ENCODE measurements at places on chromosomes 4 and X.

GRCh38 chr4:25182937-25183336, 22.7 kb upstream of the SEPSECS start:
- DNase-seq = no peak

DNA sequence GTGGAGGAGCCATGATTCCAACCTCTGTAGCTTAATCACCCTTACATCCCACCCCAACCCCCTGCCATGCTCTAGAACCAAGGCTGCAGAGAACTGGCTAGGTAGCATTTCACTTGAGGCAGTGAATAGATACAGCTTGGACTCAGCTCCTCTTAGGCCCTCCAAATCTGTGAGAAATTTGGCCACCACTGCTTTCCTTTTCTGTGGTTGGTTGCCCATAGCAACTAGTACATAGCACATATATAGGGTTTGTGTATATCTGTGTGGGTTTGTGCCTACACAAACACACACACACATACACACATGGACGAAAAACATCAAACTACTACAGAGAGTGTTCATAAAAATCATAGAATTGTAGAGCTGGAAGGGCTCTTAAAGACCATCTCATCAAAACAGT, 52.0 kb upstream of the CCDC160 start:
- no peak for DNase-seq

DNA sequence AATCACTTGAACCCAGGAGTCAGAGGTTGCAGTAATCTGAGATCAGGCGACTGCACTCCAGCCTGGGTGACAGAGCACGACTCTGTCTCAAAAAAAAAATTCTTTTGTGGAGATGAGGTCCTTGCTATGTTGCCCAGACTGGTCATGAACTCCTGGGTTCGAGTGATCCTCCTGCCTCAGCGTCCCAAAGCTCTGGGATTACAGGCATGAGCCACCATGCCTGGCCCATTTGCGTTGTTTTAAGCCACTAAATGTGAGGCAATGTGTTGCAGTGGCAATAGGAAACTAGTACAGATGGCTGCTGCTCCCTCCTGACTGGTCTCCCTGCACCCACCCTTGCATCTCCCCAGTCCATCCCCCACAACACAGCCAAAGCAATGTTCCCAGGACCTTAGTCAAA, 40.0 kb upstream of the APLN start:
- DNase-seq = no peak

DNA sequence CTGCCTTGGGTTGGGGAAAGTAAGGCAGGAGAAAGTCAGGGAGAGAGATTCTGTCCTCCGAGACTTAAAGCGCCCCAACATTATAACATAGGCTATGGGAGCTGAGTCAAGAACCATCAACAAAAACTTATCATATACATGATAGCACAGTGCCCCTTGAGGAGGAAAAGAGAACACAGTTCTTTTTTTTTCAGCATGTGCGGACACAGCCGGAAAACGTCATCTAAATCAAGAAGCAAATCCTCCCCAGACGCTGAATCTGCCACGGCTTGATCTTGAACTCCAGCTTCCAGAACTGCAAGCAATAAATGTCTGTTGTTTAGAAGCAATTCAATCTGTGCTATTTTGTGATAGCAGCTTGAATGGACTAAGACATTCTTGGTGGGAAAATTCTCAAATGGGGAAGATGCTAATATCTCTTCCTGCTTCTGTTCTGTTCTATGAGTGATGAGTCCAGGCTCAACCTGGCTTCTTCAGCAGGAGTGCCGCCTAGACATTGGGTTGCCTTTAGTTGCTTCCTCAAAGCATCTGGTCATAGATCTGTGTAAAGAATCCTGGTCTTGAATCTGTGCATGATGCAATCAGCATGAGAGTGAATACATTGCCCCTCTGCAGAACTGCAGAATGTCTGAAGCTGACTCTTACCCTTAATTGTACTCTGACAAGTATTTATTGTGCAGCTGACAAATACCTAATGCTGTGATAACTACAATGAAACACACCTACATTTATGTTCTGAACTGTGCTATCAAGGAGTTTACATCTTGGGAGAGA, 549.8 kb upstream of the PRKX start:
- DNase-seq = no peak

DNA sequence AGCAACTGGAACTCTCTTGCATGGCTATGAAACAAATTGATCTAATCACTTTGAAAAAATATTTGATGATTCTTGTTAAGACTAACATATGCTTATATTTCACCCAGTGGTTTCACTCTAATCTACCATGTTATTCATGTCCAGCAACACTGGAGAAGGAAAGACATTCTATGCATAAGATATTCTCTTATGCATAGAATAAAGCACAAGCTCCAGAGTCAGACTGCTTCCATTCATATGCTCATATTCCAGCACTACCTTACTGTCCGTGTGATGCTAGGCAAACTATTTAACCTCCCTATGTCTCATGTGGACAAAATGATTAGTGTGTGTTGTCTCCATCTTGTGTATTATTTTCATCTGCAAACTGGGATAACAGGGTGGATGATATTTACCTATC, 124.1 kb downstream of the RNF150 start:
- DNase-seq = no peak

GRCh38 chrX:132034648-132035047, 11.5 kb downstream of the STK26 start:
- no peak for DNase-seq

GRCh38 chrX:30702736-30703135, 49.5 kb downstream of the GK start:
- DNase-seq = no peak

GRCh38 chr4:81081156-81081555, 50.6 kb downstream of the BMP3 start:
- no peak for DNase-seq

GRCh38 chr4:80081566-80081965, 8.5 kb upstream of the ANTXR2 start:
- no peak for DNase-seq

DNA sequence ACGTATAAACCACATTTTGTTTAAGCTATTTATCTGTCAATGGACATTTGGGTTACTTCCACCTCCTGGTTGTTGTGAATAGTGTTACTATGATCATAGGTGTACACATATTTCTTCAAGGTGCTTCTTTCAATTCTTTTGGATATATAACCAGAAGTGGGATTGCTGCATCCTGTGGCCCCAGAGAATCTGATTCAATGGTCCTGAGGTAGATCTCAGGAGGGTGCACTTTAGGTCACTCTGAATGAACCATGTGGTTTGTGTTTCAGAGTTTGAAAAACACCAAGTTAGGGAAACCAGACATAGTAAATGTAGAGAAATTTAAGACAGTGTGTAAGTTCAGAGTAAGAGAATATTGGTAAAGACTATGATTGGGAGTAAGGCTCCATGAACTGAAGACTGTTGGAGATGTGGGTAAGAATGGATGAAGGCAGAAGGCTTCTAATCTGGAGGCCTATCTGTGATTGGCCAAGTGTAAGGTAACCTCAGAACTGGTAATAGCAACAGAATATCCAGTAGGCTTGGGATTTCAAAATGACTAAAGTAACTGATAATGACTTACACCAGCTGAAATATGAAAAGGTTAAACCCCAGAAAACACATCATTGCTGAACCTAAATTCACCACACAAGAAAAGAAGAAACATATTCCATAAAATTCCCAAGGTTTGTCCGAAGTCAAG, 236.9 kb downstream of the CAMK2D start:
- no peak for DNase-seq

DNA sequence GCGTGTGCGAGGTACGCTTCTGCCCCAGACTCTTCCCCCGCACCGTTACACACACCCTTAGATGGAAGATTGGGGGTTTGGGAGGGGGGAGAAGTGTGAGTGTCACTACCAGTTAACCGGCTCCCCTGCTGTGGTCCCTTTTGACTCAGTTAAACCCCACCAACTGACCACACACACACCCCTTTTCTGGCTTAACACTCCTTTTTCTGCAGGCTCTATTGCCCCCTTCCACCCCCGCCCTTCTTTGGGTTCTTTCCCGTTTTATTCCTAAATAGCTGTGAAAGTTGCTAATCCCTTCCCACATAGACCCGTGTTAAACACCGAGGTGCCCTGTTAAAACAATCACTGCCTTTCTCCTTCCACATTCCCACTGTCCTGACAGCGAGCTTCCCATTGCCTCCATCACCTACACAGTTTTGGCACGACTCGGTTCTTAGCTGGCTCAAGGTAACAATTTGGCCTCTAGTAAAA, 3.7 kb upstream of the NR3C2 start:
- no peak for DNase-seq

GRCh38 chr4:54391104-54391503, 162.0 kb downstream of the PDGFRA start:
- no peak for DNase-seq

DNA sequence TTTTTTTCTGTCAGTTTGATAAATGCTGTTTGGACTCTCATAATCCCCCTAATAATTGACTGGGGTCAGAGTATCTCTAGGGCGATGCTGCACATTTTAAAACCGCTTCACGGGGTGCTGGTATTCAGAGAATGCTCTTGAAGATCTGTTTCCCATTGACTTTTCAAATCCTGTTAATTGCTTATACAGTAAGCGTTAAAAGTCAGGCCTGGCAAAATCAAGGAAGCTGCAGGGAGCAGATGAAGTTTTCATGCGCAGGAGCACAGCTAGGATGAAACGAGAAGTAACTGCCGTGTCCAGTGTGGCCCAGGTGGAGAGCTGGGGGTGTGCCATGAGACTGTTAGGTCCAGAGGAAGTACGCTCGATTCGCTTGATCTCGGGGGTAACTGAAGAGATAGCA, 312.9 kb downstream of the TRIML1 start:
- DNase-seq = no peak

DNA sequence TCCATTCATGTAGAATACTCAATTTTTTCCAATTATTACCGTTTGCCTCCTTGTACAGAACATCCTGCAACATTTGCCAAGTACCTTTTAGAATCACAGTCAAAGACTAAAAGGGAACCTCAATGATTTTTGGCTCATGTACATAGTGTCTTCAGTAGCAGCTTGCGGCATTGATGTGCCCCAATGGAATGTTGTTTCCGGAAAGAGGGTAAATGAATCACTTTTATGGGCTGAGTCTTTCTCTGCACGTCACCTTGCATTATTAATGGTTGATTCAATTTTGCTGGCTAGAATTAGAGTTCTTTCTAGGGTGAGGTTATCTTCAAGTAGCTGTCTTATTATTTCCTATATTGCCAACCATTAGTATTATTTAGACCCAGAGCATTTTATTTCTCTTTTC, 116.9 kb upstream of the GABRA2 start:
- DNase-seq = no peak

DNA sequence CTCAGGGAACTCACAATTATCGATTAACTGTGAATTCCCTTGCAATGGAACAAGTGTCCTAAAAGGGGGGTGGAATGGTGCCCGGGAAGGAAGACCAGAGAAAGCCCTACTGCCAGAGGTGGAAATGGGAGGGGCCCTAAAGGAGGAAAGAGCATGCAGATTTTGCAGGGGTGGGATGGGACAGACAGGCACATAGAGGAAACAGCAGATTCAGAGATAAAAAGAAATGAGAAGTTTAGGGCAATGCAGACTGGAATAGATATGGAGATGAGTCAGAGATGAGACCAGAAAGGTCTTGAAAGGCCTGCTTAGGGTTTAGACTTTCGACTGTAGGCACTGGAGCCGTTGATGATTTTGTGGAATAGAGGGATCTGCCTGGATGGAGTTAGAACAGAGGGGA, 57.4 kb upstream of the PITX2 start:
- DNase-seq = no peak

- DNase-seq = no peak
These were observed 45.4 kb upstream of the STIM2 start for GRCh38 chr4:26815199-26815598.

DNA sequence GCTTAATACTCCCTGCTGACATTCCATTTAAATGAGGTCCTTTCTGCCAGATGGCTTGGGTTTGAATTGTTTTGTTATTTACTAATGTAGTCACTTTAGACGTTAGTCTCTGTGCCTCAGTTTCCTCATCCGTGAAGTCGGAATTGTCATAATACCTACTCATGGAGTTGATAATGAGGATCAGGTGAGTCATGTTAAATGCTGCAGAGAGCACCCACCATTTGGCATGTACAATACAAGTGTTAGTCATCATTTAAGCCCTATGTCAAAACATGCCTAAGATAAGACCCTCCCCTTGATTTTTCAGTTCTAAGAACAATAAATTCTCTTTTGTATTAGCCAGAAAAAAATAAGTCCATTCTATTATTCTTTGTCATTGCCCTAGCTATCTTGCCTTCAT, 534.8 kb upstream of the HTR2C start:
- DNase-seq = no peak

DNA sequence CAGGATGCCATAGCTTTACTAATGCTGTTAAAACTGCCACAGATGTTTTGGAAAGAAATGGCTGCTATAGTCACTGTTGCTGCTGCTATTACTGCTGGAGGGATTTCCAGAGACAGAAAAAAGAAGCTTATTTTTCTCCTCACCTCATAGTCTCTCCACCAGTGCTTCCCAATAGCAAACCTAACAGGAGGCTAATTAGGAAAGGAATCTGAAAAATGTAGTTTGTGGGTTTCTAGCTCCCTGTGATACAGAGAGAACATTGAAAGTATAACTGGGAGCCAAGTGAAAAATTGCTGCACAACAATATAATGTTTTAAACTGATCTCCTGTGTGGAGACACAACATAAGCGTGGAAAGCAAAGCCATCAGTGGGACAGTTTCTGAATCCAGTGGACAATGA, 8.6 kb upstream of the TSPAN7 start:
- no peak for DNase-seq

GRCh38 chr4:128006592-128006991, 41.4 kb downstream of the ABHD18 start:
- DNase-seq = no peak

DNA sequence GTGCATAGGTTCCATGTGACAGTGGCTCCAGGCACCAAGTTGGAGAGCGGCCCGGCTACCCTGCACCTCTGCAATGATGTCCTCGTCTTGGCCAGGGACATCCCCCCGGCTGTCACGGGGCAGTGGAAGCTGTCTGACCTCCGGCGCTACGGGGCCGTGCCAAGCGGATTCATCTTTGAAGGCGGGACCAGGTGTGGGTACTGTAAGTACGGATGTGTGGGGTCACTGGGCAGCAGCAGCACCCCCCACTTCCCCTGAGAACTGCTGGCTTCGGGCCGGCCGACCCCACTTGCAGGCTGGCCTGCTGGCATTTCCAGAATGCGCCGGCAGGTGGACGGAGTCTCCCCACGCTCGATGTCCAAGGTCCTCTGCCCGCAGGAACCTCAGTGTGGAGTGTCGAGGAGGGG, 13.2 kb downstream of the DOK7 start:
- DNase-seq = no peak

DNA sequence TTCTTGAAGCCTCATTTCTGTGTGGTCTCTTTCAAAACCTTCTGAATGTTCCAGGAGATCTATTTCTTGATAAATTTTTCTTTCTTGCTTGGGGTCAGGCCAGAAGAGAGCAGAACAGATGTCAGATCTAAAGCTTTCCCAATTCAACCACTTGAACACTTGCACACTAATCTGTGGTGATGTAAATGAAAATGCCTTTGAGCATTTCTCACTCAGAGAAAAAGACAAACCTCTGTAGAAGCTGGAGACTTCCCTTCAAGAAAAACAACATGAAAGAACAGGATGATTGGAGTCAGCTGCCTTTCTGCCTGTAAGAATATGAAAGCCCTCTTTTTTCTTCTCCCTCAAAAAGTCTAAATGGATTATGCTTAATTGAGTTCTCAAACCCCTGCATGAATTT, 11.2 kb downstream of the IGFBP7 start:
- DNase-seq = no peak

GRCh38 chr4:117900832-117901231, 133.5 kb upstream of the NDST3 start:
- no peak for DNase-seq

All from esophagus squamous epithelium (tissue), 5 donors.